ENCODE measurements at places on chromosomes 7 and 10.

DNA sequence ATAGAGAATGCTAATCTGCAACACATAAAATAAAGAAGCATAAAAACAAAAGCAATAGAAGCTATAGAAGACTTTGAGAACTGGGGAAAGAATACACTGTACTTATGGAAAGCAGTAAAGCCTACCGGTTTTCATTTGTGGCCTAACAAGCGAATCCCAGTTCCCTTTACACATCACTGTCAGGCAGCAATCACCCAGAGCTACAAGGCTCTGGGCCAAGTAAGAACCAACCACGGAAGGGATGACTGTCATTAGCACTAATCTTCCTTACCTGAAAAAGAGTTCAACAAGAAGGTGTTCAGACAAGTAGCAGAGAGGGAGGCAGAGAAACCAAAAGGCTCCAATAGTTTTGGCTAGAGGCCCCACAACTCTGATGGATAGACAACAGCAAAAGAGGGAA lies 15.0 kb downstream of the CCDC6 start:
- no peak for DNase-seq

- no peak for DNase-seq
Observed at GRCh38 chr7:143882020-143882603, 19.9 kb downstream of the TCAF1 start.

- DNase-seq = no peak
Observed at GRCh38 chr10:72088889-72089575, 681 bp upstream of the SPOCK2 start.

DNA sequence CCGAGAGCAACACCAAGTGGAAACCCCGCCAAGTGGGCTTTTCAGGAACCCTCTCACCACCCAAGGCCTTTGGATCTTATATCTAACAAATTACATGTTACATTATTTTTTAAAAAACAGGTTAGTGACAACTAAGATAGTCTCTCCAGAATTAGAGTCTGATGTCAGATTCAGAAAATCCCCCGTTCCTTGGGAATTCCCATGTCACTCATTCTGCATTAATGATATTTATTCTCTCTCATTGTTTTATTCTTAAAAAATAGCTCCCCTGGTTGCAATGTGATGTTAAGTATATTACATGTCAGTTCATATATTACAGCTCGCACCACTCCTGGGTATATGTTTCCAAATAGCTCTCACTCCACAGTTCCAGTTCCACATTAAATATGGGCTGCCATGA lies 81.8 kb downstream of the WNT2 start:
- DNase-seq = no peak

DNA sequence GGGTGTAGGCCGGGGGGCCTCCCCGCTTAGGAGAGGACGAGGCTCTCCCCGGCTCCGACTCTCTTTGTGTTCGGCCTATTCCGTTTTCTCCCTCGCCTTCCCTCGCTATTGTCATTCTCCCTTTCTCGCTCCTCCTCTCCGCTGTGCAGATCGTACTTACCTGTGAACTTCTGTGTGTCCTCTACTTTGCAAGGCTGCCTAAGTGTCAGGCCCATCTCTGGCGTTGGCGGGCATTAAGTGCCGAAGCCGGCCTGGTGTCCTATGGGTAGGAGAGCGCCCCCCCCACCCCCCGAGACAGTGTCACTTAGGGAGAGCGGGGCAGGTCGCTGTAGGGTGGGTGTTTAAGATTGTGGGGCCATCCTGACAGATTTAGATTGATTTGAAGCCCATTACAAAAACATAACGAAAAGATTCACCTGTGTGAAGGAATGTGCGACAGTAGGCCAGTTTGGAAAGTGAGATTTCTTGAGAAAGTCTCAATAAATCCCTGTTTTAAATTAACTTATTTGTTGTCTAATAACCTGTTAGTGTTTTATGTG lies 579 bp downstream of the RBM33 start:
- DNase-seq = peak; percentile 70

- DNase-seq = no peak
Observed at GRCh38 chr7:37483627-37484026, 35.0 kb upstream of the ELMO1 start.

- DNase-seq = no peak
Observed at GRCh38 chr7:4135301-4135700, 546.8 kb upstream of the FOXK1 start.

DNA sequence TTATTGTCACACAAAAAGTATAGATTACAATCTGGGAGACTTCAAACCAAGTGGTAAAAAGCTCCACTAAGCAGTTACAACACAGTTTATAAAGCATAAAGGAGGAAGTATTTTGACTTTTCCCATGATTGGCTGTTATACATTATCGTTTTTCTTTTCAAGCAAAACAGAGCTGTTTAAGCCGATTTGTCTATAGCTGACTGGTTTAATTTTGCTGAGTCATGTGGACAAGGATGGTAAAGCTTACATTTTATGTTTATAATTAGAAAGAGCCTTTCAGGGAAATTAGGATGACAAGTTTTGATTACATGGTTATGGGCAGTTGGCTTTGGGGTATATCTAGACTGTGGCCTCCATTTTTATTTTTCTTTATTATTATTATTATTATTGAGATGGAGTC lies 152.5 kb upstream of the STK17A start:
- no peak for DNase-seq

GRCh38 chr7:72405871-72406270 lies 6.3 kb downstream of the CALN1 start:
- no peak for DNase-seq

GRCh38 chr7:140404565-140405065 lies 757 bp downstream of the RAB19 start:
- DNase-seq = no peak

- DNase-seq = no peak
Observed at GRCh38 chr7:66880053-66880452, 41.0 kb upstream of the TMEM248 start.

GRCh38 chr7:117135553-117135891 lies 182.2 kb downstream of the ST7 start:
- DNase-seq = no peak

DNA sequence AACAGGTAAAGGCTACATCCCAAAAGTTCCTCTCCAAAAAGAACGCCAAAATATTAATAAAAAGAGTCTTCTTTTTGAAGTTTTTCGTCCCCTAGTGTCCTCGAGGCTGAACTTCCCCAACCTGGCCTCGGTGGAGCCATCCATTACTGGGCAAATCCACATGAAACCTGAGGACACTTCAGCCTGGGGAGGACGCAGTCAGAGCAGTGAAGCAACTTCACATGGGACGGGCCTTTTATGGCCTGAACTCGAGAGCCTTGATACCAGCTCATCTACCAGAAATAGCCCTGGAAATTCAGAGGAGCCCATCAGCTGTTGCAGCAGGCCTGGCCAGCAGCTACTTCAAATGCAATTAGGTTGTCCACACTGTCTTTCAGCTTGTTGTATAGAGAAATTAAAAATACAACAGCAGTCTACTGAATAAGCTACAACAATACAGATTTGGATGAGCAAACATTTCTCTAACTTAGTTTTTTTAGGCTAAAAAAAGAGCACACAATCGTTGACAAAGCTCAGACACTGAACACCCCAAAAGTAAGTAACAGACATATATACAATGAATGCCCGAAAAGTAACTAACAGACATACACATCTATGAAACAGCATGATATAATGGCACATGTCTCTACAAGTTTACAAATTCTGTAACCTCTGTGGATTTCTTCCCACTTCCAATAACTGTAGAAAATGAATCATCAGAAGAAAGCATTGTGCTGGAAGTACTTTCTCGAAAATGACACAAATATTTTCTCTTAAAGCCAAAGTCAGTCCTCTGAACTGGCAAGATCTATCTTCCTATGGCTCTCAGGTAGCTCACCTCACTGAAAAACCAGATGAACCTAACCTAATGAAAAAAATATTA lies at the start of gene SVIL:
TSS of gene SVIL (minus strand) at position 208 of the 862 bp plus-strand sequence. CDS start 79,913 bp downstream, outside the sequence.
- DNase-seq = no peak

Measured in RKO (cell line).